NCI-H2171 treated with DMSO at 0.1 percent for 48 hours (cell line): ENCODE measurements at places on chromosomes 6 and 20.

GRCh38 chr20:63194797-63195173, 21.1 kb downstream of the YTHDF1 start:
- DNase-seq = no peak

DNA sequence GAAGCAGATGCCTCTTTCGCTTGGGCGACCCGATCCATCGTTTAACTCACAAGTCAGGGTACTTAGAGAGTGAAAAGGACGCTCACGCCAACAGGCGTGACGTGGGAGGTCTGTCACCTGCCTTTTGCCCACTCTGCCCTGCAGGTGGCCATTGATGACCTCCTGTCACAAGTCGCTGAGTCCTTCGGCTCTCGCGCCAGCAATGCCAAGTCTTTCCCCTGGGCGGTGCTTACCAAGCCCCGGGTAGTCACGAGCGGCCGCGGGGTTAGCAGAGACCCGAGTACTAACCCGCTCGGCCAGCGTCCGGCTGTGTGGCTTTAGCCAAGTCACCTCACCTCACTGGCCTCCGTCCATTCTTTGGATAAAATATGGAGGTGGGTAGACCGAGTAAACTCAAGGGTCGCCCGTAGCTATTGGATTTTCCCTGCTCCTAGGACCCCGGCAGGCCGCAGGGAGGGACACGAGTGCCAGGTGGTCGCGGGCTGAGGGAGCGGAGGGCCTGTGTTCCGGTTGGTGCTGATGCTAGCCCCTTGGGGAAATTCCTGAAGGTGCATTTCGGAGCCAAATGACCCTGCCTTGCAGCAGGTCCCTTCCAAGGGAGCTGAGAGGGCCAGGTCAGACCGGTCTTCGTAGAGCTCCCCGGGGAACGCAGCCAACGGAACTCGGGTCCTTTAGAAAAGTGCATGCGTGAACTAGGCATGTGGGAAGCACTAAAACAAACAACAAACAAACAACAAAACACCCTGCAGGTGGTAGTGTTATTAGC, 668 bp downstream of the PKIB start:
- peak; percentile 61 for DNase-seq

DNA sequence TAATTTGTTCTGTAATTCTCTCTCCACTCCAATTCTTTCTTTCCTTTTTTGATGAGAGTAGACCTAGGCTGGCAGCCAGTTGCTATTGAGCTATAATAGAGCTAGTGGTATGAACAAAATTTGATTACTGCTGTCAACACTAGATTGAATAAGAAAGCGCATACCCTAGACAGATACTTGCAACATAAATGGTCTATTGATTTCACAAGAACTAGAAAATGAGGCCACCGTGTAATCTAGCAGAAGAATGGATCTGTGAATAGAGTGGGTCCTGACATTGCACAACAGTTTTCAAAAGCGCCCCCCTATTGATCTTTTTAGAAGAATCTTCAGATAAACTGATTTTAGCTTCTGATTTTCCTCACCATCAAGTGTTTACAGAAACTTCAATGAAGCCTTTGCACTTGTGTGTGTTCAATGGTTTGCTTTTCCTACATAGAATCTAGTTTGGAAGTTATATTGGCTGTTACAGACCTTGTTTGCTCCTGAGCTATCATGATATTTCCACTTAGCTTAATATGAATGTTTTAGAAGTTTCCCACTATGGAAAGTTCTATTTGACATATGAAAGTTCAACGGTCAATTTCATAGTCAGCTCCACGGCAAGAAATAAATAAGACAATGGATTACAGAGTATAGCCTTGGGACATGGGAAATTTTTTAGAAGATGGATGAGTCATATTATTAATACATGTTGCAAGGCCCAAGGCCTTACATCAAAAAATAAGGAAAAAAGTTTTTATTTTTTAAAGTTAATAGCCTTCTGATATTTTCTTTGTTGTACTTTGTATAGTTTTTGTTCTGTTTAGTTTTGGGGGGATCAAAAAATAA, 55.6 kb downstream of the UTRN start:
- no peak for DNase-seq

DNA sequence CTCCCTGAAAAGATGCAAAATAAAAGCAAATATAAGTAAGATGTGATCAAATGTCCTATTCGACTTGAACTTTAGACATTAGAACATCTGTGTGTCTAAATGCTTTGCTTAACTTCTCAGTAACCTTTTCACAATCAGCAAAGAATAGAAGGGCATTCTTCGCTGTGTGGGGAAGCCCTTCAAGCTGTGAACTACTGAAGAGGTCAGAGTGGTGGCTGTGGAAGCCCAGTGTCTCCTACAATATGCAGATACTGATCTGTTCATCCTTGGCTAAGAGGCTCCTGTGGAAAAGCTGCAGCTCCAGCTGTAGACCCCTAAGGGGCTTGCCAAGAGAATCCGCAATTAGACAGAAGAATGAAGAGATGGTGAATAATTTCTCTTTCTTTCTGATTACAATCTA, 400.3 kb upstream of the SASH1 start:
- DNase-seq = no peak

GRCh38 chr20:19098806-19099578, 113.5 kb upstream of the SLC24A3 start:
- no peak for DNase-seq

DNA sequence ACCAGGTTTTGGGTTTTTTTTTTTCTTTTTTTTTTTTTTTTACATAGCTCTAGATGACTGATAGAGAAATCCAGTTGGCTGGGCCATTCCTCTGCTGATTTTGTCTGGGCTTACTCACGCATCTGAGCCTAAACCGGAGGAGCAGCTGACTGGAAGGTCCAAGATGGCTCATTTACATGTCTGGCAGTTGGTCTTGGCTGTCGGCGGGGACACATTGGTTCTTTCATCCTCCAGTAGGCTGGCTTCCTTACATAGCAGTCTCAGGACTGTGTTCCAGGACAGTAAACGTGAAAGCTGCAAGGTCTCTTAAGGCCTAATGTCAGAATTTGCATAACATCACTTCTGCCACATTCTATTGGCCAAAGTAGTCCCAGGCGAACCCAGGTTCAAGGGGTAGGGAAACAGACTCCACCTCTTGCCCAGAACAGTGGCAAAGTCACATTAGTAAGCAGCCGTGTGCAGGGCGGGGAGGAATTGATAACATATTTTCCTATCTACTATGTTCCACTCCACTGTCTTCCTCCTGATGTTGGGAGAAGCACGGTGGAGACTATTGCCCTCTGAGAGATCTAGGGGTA, 87.0 kb downstream of the CDH22 start:
- DNase-seq = no peak

- DNase-seq = no peak
Observed at GRCh38 chr6:163706500-163707087, 292.1 kb downstream of the QKI start.

DNA sequence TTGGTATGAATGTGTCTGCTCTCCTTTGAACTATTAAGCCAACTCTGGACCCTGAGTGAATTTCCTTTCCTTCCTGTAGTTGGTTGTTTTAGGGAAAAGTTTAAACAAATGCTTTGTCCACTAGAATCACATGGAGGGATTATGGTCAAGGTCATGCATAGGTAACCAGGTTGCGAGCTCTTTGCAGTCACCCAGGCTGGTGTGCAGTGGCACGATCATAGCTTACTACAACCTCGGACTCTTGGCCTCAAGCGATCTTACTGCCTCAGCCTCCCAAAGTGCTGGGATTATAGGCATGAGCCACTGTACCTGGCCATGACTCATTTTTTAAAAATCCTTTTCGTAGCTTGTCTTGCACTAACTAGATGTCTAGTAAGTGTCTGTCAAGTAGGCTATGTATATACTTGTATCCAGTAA, 88.0 kb upstream of the SOX4 start:
- DNase-seq = no peak

DNA sequence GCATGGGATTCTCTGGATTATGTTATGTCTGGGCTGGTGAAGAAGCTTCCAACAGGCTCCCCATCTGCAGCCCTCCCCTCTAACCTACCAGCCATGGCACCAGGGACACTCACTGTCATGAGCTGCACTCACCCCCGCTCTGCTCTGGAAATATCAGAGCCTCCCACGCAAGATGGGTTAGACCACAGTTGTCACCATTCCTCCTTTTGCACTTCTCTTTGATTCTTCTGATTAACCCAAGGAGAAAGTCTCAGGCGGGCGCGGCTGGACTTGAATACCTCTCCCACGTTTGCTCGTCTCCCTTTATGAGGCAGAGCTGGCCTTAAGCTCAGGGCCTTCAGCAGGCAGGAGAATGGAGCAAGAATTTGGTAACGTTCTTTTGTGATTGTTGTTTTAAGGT, 128.1 kb downstream of the CEBPB start:
- DNase-seq = no peak

GRCh38 chr6:39088331-39088730, 26.7 kb downstream of the SAYSD1 start:
- no peak for DNase-seq

GRCh38 chr20:59456342-59457279, 147.7 kb upstream of the PHACTR3 start:
- DNase-seq = no peak

GRCh38 chr20:407953-408842, at the start of gene RBCK1:
RBCK1 (plus strand) TSS chr20:408299; CDS start chr20:408758, 459 bp downstream.
- peak; percentile 87 for DNase-seq

DNA sequence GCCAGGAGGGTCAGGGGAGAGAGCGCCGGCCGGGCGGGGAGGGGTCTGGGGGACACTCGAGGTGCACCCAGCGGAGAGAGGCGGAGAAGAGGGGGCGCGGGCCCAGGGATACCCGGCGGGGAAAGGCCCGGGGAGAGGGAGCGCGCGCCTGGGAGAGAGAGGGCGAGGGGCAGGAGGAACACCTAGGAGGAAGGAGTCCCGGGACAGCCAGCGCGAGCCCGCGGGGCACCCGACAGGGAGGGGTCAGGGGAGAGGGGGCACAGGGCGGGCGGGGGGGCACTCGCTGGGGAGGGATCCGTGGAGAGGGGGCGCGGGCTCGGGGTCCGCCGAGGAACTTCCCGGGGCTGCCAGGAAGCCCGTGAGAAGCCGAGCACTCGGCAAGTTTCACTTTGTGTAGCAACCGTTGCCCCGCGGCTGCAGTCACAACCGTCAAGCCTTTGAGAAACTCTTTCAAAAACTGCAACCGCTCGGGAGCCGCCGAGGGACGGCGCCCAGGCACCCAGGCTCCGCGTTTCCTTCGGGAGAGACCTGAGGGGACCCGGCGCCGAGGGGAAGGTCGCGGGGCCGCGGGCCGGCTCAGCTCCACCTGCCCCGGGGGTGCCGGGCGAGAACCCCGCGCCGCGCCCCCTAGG, 471 bp downstream of the EZR start:
- DNase-seq = peak; percentile 58

- DNase-seq = no peak
Observed at GRCh38 chr20:22471156-22471836, 113.1 kb downstream of the FOXA2 start.

GRCh38 chr20:36344517-36345132, 38.5 kb downstream of the DLGAP4 start:
- no peak for DNase-seq

DNA sequence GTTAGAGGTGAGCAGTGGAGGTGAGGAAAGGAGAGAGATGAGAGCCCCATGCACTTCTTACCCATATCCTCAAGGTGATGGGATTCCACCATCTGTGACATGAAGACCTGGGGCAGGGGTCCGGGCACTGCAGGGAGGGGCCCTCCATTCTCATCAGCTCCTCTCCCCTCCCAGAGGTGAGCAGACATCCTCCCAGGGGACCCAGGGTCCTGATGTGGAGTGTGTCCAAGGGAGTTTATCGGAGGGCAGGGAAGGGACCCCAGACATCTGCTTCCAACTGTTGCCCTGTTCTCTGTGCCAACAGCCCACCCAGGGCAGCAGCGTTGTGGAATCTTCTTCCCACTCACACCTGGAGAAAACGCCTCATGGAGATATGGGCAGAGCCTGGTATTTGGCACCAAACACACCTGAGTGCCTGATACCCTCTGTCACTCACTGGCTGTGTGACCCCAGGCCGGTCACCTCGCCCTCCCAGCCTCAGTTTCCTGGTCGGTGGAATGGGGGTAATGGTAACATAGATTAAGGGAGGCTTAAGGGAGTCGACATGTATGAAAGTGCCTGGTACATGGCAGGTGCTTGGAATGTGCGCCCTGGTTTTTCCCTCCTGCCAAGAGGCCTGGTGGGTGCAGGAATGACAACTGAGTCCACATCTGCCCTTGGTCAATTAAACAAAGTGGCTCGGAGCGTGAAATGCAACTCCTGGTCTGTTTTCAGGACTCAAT, 227.9 kb downstream of the PREX1 start:
- DNase-seq = no peak

GRCh38 chr6:166786704-166787293, 159.7 kb upstream of the RPS6KA2 start:
- DNase-seq = peak; percentile 67

- no peak for DNase-seq
Observed at GRCh38 chr6:163877877-163878639, 463.5 kb downstream of the QKI start.

DNA sequence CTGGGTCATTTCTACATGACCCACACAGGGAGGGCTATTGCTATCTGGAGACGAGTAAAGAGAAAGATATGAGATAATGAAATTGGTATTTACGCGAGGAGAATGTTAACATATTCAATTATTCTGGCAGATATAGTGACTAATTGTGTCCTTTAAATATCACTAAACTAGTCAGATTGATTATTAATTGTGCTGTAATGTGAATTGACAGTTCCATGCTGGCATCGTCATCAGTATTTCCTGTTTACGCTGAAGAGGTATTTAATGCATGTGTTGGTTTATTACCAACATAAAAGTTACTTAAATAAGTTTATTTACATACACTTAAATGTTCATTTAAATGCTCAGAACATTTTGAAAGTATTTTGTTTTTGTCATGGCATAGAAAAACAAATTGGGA, 35.7 kb upstream of the OGFRL1 start:
- DNase-seq = no peak

DNA sequence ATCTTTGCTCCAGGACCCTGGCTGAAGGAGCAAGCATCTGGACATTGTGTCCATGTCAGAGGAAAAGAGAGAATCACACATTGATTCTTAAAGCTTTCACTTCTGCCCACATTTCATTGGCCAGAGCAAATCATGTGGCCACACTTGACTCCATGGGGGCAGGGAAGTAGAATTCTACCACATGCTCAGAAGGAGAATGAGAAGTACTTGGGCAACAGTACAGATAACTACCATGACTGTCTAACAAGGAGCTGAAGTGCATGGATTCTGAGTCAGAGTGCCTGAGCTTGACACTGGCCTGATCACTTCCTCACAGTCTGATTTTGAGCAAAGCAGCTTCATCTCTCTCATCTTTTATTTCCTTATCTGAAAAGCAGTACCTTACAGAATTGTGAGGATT, 38.6 kb downstream of the GHRH start:
- no peak for DNase-seq
